ENCODE measurements at places on chromosomes 6 and 20. TPM values are rescaled to one million over a fixed set of nuclear protein-coding genes. Genes with fewer than 3 reads are reported as not detected.

ENPP5 gene
- not detected for total RNA-seq

GRCh38 chr20:44646641-44647274 lies 4.7 kb downstream of the ADA start:
- ATAC-seq, result peak; percentile 49

GRCh38 chr6:43887906-43888683 lies 118.1 kb downstream of the VEGFA start:
- ATAC-seq, result no peak

DNA sequence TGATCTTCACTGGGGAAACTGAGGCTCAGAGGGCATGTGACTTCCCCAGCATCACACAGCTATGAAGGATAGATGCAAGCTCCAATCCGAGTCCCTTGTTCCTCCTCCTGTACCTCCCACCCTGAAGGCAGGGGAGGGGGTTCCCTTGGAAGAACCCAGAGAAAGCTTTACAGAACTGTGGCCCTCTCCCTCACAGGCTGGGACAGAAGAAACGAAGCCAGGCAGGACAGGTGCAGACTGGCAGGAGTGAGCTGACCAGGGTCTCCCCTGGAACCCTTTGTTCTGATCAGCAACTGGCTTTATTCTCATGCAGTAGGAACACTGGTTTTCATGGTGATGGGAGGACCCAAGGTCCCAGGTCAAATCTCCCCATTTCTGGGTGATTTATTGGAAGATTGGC lies 90.2 kb downstream of the TMEM242 start:
- ATAC-seq, result no peak

- peak; percentile 79 for ATAC-seq
Measured at GRCh38 chr6:107811591-107812218, 12.4 kb downstream of the SCML4 start.

All from activated T-helper 17 cell treated with anti-CD3 and anti-CD28 coated beads, Interleukin-2, amount 50 U/mL, for 72 hours (primary cell).